ENCODE measurements at places on chromosomes 4 and X.
A peak's percentile ranks its signal among the peaks of the same experiment; 100 is the strongest.

GRCh38 chr4:26471890-26472289 lies 18.4 kb downstream of the CCKAR start:
- DNase-seq: no peak

DNA sequence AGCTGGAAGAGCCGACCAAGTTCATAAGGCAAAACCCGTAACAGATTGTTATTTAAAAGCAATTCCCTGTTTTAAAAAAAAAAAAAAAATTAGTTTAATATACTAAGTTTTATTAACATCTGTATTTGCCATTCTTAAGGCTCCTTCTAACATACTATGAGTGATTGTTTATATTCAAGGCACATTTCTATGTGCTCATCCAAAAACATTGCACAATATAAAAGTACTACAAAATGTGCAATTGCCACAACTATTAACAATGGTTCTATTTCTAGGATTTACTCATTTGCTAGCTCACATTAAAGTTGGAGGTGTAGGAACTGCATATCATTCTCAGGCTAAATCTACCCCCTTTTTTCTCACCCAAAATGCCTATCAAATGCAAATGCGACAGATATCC lies 46.1 kb downstream of the CNOT6L start:
- DNase-seq: no peak

DNA sequence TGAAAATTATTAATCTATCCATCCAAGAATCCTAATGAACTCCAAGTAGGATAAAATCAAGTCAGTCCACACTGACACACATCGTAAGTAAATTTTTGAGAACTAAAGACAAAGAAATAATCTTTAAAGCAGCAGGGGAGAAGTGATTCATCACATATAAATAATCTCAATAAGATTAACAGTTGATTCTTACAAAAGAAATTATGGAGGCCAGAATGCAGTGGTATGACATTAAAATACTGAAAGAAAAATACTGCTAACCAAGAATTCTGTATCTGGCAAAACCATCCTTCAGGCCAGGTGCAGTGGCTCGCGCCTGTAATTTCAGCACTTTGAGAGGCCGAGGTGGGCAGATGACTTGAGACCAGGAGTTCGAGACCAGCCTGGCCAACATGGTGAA lies 96.1 kb upstream of the SH3RF1 start:
- DNase-seq: no peak

DNA sequence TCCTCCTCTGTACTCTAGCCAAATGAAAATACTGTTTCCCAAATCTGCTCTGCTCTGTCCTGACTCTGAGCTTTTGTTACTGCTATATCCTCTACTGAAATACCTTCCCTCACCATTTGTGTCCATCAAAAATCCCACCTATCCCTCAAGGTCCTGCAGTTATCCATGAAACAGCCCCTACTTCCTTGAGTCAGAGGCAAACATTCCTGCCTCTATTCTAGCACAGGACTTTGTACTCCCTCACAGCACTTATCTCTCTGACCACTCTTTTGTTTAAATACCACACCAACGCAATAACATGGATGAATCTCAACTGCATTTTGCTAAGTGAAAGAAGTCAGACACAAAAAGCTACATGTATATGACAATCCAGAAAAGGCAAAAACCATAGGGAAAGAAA lies 10.5 kb upstream of the RNF128 start:
- no peak for DNase-seq

DNA sequence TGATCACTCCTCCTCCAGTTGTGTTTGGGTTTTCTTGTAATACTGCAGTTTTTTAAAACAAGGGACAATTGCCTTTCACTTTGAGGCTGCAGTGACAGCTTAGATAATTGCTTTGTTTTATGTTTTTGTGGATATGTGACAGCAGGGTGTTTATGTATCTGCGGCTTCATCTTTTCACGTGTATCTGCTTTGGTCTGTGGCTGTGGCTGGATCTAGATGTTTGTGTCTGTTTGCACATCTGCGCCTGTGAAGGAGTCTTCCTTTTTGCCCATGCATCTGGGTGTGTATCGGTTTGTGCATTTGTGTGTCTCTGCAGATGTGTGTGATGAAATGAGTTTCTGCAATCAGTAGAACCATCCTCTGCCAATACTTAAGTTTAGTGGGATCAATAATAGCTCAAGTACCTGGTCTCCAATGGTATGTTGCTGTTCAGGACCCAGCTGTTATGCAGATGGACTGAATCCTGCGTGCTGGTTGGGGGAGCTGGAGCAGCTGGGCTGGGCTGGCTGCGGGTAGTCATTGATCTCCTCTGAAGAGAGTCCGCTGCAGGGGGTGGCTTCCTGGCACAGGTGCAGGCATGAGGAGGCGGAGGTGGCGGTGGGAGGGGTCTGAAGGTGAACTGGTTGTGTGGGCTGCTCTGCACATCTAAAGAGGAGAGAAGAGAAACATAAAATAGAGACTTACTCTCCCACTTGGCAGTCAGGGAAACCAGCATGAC lies 390.3 kb downstream of the SH2D1A start:
- no peak for DNase-seq

DNA sequence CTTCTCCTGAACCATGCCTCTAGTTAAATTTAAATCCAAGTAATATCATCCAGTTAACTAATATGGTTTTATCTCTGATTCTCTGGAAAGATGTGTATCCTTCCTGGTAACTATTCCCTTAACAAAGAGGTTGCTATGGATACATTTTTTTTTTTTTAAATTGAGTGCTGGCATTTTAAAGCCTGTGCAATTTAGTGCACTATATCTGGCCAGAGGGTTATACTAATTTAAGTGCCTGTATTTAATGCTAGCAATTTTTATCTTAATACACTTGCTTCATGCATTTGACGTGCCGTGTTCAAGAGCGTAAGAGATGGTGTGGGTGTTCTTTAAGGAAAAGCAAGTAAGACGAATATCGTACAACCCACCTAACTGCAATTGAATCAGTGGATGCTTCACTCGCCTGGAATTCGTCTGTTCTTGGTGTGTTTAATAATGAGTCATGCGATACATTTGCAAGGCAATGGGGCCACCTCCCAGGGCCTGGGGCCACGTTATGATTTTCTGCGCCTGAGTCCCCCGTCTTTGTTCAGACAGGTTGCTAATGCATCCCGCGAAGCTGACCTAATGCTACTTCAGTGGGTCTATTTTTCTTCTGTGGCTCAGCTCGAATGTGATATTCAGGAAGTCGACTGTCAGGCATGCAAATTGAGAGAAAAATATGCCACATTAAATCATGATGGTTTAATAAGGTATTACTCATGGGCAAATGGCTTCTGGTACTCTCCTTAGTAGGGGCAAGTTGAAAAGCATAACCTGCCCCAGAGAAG lies 14.2 kb upstream of the MID1 start:
- DNase-seq: peak; percentile 28

GRCh38 chr4:86744570-86744969 lies 104.6 kb downstream of the SLC10A6 start:
- no peak for DNase-seq

DNA sequence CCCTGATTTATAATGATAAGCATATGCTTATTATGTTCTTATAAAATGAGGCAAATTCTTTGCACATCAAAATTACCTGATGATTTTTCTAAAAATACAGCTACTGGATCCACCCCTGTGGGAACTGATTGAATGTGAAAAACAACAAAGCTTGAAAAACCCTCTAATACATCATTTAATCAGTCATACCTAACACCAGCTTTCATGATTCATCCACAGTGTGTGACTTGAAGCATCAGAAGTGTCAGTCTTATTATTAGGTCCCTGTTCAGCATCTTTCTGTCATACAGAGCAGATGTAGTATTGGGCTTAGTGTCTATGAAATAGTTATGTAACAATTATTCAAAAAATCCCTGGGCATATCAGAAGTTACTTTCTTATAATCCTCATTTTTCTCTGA lies 671.3 kb upstream of the GALNT7 start:
- DNase-seq: no peak

- DNase-seq: no peak
Measured at GRCh38 chr4:8260656-8261111, 8.9 kb upstream of the HTRA3 start.

DNA sequence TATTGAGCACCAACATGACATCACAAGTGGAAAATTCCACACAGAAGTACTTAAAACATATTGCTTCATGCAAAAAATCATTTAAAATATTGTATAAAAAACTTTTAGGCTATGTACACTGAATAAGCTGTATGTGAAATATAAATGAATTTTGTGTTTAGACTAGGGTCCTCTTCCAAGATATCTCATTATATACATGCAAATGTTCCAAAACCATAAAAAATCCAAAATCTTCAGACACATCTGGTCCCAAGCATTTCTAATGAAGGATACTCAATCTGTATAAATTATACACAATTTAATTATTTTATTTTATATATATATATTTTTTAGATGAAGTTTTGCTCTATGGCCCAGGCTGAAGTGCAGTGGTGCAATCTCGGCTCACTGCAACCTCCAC lies 10.1 kb upstream of the GSX2 start:
- no peak for DNase-seq

- DNase-seq: no peak
Measured at GRCh38 chr4:169278624-169279023, 7.9 kb upstream of the SH3RF1 start.

DNA sequence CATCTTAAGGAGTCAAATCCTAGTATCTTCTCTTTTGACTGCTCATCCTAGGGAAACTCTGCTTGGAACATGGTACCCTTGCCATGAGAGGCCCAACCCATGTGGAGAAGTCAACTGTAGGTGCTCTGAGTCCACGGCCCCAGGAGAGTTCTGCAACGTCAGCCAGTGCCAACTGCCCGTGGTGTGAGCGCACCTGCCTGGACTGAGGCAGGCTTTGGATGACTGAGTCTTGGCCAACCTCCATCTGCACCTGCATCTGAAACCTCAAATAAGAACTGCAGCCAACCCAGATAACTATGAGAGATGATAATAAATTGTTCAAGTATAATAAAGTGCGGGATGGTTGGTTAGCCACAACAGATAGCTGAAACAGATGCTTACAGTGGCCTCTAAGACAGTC lies 772.0 kb downstream of the TRIML1 start:
- DNase-seq: no peak

GRCh38 chr4:1031956-1032795 lies 20.8 kb downstream of the FGFRL1 start:
- DNase-seq: no peak

- DNase-seq: no peak
Measured at GRCh38 chrX:138683600-138683999, 27.9 kb downstream of the FGF13 start.

DNA sequence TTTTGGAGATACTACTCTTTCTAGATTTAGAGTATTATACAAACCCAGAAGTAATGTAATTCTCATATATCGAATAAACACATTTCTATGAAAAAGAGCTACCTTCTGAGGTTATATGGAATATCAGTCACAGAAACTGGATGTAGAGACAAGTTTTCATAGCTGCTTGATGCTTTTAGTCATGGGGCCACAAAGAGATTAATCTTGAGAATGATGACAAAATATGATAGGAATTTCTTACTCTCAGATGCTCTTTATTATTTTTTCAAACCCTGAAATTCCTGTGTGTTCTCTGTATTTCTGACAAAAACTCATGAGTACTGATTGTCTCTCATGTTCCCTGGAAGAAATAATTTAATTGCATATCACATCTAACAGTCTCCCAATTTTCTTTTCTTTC lies 662.5 kb downstream of the RAPGEF2 start:
- peak; percentile 12 for DNase-seq

DNA sequence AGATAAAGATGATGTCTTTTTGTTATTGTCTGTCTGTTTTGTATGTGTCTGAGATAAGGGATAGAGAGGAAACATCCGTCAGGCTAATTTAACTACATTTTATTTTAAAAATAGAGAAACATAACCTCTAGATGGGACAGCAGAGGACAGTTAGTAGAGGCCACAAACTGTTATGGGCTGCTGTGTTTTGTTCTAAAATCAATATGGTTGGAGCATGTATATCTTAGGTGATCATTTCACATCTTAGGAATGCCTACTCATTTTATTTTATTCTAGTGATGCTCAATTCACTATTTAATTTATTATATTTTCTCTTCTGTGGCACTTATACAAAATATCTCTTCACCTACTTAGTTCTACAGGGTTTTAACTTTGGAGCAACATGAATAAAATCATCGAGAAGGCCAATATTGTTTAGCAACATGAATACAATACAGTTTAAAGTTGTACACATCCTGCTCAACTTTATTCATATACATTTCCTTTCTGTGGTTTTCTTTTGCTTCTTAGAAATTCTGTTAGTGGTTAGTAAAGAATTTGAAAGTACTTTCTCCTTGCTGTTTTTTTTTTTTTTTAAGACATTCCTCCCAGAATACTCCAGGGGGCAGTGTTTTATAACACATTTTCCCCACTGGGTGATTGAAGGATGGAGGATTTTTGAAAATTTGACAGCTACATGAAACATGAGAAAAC lies 392.9 kb downstream of the UNC5C start:
- DNase-seq: peak; percentile 44

- DNase-seq: no peak
Measured at GRCh38 chr4:2350982-2351381, 67.5 kb downstream of the ZFYVE28 start.

- DNase-seq: no peak
Measured at GRCh38 chrX:101223226-101223625, 3.6 kb downstream of the DRP2 start.

Data from urothelium cell line (cell line).